ENCODE measurements at places on chromosomes 5 and 9.

GRCh38 chr5:33242277-33242676 is 198.5 kb upstream of the TARS1 start:
- no peak for DNase-seq

DNA sequence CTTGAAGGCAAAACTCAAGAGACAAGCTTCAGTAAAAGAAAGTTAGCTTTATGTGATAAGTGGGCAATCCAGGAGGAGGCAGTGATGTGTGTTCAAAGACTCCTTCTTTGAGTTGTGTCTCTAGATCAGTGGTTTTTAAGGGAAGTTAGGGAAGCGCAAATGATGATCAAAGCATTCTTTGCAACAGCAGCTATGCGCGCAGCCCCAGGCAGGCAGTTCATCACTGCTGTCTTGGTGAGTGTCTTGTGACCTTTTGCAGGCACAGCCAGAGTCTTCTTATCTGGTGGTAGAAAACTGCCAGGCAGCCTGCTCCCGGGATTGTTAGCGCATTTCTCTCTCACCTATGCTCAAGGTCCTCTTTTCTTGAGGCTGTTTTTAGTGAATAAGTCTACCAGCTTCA is 40.3 kb upstream of the CLK4 start:
- DNase-seq, result no peak

DNA sequence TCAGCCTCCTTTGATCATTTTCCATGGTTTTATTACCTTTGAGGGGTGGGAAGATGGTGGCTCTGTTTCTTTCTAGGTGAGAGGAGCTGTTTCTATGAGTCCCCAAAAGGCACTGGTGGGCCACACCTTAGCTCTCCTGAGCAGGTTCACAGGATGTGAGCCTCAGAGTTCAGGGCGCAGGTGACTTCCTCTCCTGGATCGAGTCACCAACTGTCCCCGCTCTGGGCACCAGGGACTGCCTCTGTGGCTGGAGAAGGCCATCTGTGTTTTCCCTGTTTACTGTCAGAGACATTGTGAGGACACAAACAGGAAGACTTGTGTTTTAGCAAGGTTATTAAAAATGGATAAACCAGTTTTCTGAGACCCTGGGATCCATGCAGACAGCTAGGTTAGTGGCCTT is 68.5 kb downstream of the IL31RA start:
- no peak for DNase-seq

DNA sequence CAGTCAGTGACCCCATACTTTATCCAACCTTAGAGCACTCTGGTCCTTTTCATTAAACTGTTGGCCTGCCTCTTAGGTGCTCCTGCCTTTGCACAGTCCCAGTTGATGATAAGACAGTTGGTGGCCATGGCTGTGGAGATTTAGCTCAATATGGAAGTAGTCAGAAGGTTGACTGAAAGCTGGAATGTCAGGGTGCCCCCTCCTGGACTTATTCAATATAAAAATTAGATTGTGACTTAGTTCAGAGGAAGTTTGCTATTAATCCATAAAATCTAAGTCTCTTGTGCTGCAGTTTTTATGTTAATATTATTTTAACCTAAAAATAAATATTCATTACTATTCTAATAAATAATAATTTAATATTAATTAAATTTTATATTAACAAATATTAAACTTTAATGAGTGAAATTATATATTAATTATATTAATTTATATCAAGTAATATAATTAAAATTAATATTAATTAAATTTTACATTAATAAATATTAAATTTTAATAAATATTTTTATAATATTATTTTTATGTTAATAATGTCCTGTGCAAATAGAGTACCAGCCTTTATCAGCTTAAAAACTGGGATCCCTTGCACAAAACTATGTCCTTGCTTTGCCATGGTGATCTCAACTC is 77.7 kb upstream of the ADAMTSL1 start:
- DNase-seq, result no peak

DNA sequence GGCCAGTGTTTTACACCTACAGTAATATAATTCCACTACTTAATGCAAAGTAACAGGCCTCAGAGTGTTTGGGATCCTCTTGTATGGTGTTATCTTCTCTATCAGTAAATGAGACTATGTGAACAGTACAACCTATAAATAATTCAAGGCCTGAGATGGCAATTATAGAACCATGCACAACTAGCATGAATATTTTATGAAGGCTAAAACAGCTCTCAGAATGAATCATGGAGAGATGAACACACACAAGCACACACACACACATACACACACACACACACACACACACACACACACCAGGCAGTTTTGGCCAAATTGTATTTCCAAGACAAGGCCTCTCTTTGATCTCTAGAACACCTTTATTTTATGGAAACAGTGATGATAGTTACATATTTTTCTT is 224.9 kb downstream of the EBF1 start:
- no peak for DNase-seq

GRCh38 chr5:91291628-91292569 is 91.2 kb downstream of the ARRDC3 start:
- no peak for DNase-seq

GRCh38 chr5:141476132-141476911 is 556 bp downstream of the PCDHGC3 start:
- DNase-seq, result peak; percentile 54

- no peak for DNase-seq
Observed at GRCh38 chr5:73376618-73377170, 71.9 kb downstream of the FOXD1 start.

GRCh38 chr9:138042640-138043039 is 165.1 kb downstream of the CACNA1B start:
- no peak for DNase-seq

- no peak for DNase-seq
Observed at GRCh38 chr5:69043655-69043996, 50.2 kb upstream of the SLC30A5 start.

DNA sequence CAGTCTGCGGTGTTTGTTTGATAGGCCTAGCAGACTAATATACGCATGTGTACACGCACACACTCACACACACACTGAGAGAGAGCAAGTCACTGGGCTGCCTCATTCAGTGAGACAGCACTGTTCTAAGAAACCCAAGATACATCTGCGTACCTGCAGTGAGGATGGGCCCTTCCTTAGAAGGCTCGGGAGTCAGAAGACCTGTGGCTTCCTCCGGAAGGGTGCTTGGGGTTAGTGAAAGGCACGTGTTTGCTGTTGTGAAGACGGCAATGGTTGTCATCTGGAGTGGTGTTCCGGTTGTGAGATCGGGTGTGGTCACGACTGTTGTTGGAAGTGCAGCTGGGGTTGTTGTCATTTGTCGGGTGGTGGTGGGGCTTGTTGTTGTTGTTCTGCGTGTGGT is 11.7 kb downstream of the TIMD4 start:
- no peak for DNase-seq

- no peak for DNase-seq
Observed at GRCh38 chr5:179124853-179125788, 64.9 kb downstream of the ZNF354C start.

- DNase-seq, result no peak
Observed at GRCh38 chr5:56696900-56697299, 118.4 kb upstream of the MAP3K1 start.

- no peak for DNase-seq
Observed at GRCh38 chr9:133073086-133074014, 11.6 kb downstream of the CEL start.

DNA sequence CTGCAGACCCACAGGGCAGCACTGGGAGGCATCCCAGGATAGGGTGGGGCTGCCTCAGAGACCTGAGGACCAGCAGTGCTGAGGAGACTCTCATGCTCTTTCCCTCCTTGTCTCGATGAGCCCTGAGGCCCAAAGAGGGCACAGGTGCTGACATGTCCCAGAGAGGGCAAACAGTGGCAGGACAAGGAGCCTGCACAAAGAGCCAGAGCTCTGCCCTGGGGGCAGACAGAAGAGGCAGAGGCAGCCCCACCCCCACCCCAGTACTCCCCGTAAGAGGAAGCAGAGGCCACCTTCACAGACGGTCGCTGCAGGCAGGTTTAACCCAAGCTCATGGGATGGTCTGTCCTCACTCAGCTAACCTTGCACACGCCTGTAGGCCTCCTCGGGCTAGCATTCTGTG is 29.4 kb upstream of the TTLL11 start:
- no peak for DNase-seq

DNA sequence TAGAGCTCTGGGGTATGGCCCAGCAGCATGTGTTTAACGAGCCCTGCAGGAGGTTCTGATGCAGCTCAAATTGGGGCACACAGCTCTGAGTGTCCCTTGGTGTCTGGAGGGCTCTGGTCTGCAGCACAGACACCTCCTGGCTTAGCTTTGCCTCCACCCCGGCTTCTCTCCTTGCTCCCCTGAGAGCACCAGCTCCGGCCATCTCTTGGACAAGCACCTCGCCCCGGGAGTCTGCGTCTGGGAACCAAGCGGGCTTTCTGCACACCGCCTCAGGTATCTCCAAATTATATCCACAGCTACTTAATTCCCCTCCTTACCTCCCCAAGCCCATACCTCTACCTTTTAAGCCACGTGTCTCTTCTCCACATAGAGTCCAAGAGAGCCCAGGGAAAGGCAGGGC is 83.7 kb upstream of the IRX4 start:
- DNase-seq, result no peak

DNA sequence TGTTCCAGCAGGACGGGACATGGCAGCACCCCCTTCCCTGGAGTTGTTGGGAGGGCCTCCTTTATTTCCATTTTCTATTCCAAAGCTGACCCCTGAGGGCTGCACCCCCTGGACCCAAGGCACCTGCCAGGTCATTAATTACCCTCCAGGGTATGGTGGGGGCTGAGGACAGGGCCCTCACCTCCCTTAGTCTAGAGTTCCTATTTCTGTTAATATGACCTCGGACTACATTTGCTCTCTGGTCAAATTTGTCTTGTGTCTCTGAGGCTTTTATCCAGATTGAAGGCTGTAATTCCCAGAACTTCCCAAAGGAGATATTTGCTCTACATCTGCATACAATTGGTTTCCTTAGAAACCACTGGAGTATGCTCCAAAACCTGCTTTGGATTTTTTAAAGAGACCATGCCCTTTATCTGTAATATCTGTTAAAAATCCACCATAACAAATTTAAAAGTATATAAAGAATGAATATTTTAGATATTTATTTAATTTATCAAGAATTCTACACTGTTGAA is 16.8 kb downstream of the PHF2 start:
- DNase-seq, result no peak

- no peak for DNase-seq
Observed at GRCh38 chr5:119080936-119081335, 10.0 kb downstream of the DMXL1 start.

- no peak for DNase-seq
Observed at GRCh38 chr5:80268916-80269315, 13.1 kb upstream of the SERINC5 start.

GRCh38 chr5:42620579-42621216 is 135.9 kb upstream of the CCDC152 start:
- DNase-seq, result no peak

GRCh38 chr5:14374100-14374499 is 207.5 kb upstream of the OTULINL start:
- no peak for DNase-seq

DNA sequence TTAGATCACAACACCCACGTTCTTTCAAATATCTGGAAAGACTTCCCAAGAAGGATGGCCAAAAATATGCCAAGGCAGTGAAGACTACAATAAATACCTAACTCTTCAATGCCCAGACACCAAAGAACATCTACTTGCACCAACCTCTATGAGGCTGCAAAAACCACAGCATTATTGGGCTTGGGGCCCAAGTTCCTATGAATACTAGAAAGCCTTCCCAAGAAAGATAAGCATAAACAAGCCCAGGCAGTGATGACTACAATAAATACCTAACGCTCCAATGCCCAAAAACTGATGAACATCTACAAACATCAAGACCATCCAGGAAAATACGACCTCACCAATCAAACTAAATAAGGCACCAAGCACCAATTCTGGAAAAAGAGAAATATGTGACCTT is 41.3 kb downstream of the AP3B1 start:
- no peak for DNase-seq

DNA sequence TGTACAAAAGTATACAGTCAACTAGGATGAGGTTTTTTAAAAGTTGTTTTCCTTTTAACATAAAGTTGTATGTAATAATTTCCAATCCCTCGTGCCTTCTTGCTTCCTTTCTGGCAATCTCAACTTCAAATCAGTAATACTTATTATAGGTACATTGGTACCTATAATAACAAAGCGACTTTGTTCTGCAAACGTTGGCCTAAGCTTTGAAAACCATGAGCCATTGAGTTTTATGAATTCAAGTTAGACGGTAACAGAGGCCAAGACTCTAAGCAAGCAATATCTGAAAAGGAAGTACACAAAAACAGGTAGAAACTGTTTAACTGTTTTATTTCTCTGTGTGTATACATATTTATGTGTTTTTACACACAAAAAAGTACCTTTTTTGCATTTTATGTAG is 135.2 kb upstream of the GRHPR start:
- DNase-seq, result no peak

DNA sequence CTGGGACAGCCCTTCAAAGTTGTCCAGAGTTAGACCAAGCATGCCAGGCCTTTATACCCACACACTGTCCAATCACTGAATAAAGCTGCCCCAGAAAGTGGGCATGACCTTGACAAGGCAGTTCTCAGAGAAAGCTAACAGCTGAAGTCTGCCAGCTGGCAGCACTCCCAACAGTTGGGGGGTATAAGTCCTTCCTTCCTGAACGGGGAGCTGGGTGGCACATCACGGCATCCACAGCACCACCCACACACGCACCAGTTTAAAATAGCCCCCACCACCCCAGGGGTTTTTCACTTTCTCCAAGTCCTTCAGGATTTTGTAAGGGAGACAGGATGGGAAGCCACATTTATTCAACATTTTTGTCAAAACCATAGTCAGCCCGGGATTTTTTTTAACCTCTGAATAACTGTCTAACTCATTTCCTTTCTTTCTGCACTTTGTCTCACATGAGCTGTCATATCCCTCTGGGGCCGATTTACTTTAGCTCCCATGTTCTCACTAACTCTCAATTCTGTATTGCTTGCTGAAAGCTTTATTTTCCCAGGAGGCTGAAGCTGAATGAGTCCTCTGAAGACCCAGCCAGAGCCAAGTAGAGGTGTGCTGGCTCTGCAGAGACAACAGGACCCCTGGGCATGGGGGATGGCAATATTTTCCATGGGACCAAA is 15.4 kb downstream of the FAM81B start:
- DNase-seq, result no peak

DNA sequence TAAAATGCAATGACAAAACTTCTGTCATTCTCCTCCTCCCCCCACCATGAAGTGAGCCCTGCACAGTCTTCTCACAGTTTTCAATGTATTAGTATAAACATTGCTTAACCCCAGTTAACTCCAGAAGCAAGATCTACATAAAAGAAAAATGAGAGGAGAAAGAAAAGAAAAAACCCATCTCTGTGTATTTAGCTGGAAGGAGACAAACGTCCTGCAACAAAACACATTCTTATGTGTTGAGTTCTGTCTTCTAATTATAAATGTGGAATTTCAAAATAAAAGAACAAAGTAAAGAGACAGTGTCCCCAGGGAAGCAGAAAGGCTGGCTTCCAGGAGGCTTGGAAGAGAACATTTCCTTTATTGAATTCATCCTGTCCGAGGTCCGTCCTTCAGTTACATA is 491.9 kb upstream of the TUSC1 start:
- DNase-seq, result no peak

DNA sequence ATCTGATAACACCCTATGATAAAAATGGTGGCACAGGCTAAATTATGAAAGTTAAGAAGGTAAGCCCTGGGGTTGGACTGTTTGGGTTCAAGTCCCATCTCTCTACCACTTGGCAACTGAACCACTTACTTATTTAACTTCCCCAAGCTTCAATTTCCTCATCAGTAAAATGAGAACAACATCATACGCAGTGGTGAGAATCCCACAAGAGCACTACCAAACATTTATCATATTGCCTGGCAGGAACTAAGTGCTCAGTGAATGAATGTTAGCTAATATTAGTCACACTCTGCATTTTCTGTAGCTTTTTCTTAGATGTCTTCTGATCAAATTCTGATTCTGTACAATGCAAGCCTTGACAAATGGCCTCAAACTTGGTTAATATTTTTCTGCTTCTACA is 306.7 kb downstream of the EBF1 start:
- DNase-seq, result no peak

Data from HuH-7.5 (cell line).